ENCODE measurements at places on chromosomes 5 and 9.

DNA sequence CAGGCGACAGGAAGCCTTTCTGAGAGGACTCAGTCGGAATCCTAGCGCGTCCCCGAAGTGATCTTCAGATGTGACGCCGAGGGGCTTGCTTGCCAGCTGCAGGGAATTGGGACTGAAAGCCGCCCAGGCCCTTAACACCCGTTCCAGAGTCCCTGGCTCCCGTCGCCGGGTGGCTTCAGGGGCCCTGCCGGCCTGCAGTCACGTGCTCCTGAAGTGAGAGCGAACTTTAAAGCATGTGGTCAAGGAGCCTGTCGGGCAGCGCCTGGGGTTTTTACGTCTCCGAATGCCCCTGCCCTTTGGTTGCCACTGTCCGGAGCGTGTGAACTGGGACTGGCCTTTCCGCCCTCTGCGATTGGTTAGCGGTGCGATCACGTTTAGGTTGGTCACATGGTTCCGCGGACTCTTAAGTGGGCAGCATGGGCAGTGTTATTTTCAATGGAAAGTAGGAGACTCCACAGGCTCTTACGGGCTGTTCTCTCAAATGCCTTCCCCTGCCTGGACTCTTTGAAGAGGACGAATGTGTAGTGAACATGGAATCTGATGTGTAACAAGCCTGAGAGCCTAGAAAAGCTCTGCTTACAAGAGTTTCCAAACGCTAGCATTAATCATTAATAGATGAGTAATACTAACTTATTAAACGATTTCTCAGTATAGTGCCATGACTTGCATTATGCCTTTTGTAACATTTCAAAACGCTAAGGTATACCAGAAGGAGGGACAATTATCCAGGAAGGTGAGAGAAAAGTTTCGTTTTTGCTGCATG lies 1.9 kb downstream of the VLDLR start:
- DNase-seq: peak; percentile 81

DNA sequence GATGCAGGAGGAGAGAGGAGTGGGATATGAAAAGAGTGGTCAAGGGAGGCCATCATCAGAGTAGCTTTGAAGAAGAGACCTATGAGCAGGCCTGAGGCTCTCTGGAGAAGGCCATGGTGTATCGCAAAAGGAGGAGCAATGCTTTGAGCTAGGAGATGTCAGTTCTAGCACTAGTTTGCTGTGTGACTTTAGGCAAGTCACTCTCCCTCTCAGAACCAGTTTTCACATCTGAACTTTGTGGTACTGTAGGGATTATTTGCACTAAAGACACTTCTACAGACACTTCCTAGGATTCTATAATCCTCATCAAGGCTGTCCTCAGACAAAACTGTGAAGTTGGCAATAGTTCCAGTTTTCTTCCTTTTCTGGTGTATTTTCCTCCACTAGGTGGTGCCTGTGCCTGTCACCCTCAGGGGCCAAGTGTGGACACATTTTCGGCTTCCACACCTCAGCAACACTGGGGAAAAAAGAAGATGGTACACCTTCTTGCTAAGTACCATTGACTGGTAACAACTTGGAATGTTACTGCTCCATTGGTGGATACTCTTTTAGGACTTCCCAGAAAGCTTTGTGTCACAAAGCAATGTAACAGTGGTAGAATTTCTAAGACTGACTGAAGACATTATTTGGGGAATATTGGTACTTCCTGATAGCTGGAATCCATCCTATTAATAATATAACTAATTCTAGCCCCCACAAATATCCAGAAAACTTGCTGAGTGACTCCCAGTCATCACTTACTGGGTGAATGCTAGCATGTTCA lies 9.9 kb downstream of the PAPPA start:
- DNase-seq: no peak

- no peak for DNase-seq
Measured at GRCh38 chr5:74638970-74639806, 1.3 kb downstream of the ENC1 start.

DNA sequence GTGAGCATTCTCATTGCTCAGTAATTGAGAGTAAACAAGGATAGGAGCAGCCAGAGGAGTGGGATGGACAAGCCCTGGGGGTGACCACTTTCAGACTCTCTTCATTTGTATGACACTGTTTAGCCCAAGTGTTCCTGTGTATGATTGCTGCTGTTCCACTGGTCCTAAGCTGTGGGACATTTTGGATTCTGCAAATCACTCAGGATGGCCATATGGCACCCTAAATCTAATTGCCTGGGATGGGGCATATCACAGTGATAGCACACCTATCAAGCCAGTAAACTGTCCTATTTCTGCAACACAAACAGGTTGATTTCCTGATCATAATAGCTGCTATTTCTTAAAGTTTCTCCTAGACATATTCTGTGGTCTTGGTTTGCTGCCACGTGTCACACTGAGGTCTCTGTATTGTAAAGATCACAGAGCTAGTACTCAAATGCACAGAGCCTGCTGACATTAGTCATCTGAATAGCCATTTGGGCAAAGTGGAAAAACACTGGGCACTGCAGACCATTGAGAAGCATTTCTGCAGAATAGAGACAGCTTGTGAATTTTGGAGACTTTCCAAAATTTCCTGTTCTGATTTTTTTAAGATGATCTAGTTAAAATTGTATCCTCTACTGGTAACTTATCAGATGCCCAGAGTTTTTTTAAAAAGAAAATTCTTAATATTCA lies 320.2 kb downstream of the RFX3 start:
- DNase-seq: no peak

- no peak for DNase-seq
Measured at GRCh38 chr5:5487585-5488360, 65.3 kb downstream of the ICE1 start.

DNA sequence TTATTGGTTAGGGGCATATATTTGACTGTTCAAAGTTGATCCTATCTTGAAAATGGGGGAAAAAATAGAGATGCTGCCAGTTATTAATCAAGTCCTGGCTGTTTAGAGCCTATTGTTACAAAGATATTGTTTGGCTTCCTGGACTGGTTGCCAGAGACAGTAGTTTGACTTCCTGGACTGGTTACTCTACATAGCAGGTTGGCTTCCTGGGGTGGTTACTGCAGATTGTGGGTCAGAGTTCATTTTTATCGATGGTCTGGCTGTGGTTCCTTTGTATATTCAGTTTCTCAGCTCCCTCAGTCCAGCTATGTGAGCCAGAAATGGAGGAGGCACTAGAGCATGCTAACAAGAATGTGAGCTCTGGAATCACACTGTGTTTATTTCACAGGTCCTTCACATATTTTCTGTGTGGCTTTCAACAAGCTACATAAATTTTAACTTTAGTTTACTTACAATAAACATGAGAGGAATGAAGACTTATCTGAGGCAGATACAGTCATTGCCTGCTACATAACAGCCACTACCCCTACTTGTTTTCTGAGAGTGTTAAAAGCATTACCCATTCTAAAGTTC lies 137.6 kb downstream of the TRPM3 start:
- no peak for DNase-seq

DNA sequence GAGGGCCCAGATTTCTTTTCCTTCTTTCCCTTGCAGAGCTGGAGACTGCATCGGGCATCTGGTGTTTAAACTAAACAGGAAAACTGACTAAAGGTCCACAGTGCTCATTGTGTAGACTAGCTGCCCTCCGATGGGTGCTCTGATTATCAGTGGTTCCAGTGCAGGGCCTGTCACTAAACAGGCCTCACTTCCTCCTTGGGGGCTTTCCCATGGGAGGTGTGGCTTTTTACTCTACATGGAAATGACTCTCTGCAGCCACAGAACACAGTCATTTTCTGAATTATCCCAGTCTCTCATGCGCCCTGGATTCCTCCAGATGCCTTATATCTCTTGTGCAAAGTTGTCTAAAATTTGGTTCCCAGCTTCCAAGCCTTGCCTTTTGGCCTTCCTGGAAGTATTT lies 199.2 kb downstream of the TRIO start:
- no peak for DNase-seq
